ENCODE measurements at places on chromosomes 7 and 10.
A peak's percentile ranks its signal among the peaks of the same experiment; 100 is the strongest.

GRCh38 chr7:91355695-91356435 is 91.6 kb downstream of the FZD1 start:
- DNase-seq: no peak

DNA sequence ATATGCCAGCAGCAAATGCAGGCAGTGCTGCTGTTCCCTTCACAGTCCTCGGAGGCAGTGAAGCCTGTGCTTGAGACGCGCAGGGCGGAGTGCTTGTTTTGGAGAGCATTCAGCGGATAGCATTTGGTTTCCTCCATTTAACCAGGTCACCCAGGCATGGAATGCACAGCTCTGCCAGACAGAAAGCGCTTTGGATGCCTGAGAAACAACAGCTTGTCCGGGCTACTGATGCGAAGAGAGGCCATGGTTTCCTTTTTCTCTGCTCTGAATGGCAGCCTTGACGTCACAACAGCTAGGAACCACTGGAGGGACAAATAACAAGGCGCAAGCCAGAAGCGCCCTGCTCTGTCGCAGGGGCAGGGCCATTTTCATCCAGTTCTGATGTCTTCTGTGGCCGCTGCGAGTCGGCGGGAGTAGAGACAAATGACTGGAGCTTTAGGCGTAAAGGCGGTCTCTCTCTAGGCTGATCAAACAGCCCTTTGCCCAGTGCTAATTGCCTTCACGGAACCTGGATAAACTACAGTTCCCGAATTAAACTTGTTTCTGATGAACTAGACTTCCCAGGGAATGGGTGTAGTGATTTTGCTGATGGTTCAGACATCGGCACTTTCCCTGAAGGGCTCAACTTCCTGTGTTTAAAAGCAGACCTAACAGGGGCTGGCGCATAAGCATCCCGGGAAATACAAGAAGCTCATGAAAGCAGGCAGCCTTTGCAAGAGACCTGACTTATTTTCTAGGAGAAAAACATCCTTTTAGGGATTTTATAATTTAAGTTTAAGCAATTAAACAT is 187.6 kb upstream of the KLF14 start:
- DNase-seq: no peak

DNA sequence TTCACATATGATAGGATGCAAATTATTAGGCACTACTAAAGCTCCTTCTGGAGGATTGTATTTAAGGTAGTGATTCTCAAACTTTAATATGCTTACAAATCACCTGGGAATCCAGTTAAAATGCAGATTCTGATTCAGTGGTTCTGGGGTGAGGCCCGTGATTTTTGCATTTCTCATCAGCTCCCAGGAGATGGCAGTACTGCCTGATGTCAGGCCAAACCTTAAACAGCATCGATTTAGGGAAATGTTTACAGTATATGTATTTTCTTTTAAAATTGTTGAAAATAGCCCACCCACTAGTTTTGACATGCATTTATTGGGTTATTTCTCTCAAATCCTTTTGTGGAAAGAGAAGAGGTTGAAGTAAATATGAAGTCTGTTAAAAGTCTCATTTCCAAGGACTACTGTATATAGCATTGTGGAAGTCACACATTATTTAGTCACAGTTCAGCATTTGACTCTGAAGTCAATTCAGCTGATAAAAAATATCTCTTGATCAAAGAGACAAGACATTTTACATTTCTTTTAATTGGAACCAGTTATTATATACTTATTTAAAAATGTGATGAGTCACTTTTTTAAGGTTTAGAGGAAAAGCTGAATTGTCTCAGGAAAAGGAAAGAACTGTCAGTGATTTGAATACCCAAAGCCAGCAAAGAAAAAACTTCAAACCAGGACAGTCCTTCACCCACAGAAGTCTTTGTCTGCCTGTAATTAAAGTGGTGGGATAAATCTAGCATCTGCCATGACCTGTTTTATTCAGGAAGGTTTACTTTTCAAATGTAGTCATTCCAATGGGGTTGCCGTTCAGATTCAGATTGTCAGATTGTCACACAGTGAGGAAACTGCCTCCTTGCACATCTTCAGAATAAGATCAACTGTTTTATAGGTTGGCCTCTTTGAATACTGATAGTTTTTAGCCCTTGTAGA is 21.1 kb upstream of the HBP1 start:
- no peak for DNase-seq

GRCh38 chr10:43965033-43965917 is 316.6 kb upstream of the ZNF32 start:
- no peak for DNase-seq

- DNase-seq: no peak
These were observed 235.3 kb downstream of the CCDC3 start for GRCh38 chr10:12766223-12766622.

- no peak for DNase-seq
These were observed 68.8 kb upstream of the IFRD1 start for GRCh38 chr7:112381311-112382091.

DNA sequence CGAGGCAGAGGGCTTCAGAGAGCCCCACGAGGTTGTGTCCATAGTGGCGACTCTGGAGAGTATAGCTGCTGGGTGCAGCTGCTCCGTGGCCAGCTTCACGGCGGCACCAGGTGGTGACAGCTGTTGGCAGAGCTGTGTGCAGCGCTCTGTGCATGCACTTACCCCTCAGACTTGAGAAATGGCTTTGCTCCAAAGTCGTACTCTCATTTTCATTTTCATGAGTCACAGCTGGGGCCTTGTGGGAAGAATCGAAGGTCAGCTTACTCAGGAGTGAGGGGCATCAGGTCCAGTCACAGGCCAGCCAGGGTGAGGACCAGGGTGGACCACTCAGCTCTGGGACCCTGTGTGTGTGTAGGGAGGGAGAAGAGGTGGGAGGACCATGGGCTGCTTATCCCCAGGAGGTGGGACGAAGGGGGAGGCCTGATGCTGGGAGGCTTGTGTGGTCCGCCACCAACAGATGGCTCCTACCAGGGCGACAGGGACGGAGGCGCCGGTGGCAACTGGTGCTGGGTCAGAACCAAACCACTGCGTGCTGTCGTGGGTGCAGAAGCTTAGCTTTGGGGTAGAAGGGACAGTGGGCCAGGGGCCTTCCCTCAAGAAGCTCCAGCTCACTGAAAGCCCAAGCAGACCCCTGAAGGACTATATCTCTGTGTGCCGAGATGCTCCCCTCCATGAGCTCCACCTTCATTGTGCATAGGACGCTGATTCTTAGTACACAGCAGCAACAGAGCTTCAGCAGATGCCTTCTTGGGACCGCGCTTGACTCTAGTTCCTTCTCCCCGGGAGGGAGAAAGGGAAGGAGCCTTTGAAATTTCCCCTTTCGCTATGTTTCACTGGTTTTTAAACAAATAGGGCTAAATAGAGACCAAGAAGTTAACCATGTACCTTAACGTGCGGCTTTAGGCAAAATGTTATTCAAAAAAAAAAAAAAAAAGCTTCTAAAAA is 225.0 kb downstream of the CELF2 start:
- peak; percentile 34 for DNase-seq

GRCh38 chr10:59627366-59628018 is 82.2 kb downstream of the SLC16A9 start:
- no peak for DNase-seq

GRCh38 chr10:102534333-102534732 is 30.6 kb downstream of the SUFU start:
- no peak for DNase-seq

DNA sequence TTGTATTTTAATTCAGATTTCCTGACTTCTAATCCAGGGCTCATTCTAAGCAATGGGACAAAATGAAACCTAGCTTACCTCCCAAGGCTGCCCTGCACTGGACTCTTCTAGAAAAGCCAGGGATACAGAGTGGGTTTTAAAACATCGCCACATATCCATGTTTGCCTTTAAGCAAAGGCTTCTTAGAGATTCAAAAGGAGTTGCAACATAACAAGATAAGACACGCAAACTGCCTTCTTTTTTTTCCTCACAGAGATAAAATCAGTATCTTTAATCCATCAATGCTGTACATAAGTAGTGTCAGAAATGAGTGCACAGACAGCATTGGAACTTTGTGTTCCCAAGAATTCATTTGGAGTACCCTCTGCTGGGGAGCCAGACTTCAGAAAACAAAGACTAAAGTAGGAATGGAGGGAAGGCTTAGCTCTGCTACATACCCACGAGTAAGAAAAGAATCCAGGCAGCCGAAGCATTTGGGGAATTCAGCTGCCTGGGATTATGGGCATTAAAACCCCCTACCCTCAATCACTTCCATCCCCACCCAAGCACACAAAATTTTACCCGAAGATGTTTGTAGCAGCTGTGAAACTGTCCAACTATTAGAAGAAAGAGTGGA is 427.8 kb downstream of the ARL4A start:
- no peak for DNase-seq

- no peak for DNase-seq
These were observed 653.7 kb upstream of the SEMA3D start for GRCh38 chr7:85840554-85840953.

DNA sequence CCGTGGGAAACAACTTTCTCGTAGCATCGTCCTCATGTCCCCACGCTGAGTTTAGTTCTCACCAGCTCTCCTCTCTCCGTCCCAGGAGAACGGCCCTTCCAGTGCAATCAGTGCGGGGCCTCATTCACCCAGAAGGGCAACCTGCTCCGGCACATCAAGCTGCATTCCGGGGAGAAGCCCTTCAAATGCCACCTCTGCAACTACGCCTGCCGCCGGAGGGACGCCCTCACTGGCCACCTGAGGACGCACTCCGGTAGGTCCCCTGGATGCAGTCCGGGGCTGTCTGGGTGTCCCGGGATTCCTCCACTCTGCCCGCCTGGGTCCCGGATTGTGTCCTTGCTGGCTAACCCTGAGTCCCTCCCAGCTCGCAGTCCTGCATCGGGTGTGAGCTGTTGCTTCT is 67.7 kb downstream of the FIGNL1 start:
- DNase-seq: no peak

GRCh38 chr10:16845248-16845647 is 28.0 kb upstream of the RSU1 start:
- no peak for DNase-seq

DNA sequence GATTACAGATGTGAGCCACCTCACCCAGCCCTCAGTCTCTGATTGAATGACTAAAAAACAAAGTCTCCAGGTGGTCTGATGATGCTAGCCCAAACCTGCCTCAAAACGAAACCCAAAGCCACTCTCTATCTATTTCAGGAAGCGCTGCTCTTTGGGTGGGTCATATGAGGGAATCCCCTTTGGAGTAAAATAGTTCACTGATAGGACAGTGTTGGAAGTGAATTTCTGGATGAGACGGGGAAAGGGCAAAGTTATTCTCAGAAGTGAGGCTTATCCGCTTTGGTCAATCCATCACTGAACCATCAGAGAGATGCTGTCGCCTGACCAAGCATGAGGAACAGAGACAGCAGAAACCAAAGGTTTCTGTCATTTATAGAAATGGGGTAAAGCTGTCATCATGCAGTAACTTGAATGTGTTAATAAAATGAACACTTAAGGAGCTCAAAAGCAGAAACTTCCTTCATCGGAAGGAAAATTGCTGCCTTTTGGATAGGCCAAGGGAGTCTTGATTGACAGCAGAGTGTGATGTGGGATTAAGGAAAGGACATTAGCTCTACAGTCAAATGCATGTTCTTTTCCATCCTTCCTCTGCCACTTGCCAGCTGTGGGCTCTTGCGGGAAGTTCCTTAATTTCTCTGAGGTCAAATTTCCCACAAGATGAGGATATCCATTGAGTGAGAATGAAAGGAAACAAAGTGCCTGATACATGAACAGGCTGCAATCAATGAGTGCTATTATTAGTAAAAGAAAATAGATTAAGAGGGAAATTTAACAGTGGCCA is 64.9 kb upstream of the C1QL3 start:
- DNase-seq: no peak

- no peak for DNase-seq
These were observed 8.7 kb downstream of the KPNA7 start for GRCh38 chr7:99199226-99199625.

DNA sequence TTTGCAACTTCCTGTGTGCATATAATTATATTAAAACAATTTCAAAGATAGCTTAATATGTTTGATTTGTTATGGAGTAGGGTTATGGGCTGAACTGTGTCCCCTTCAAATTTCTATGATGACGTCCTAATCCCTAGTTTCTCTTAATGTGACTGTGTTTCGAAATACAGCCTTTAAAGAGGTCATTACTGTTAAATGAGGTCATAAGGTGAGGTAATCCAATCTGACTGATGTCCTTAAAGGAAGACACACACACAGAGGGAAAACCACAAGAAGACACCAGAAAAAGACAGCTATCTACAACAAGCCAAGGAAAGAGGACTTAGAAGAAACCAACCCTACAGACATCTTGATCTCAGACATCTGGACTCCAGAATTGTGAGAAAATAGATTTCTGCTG is 407.4 kb downstream of the MAGI2 start:
- no peak for DNase-seq

DNA sequence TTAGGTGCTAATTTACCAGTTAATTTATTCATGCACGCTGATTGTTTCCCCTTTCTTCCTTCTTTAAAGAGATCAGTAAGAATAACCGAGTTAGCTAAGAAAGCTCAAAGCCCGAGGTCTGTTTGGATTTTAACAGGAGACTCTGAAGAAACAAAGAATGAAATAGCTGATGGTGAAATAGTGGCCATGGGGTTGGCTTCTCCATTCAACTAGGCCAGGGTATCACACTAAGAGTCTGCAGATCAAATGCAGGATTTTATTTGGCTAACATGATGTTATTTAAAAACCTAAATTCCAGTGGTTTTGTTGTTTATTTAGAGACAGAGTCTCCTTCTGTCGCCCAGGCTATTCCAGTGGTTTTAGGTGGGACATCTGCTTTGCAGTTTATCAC is 65.2 kb upstream of the SYPL1 start:
- no peak for DNase-seq

GRCh38 chr7:121003986-121004685 is 15.6 kb downstream of the CPED1 start:
- DNase-seq: no peak

DNA sequence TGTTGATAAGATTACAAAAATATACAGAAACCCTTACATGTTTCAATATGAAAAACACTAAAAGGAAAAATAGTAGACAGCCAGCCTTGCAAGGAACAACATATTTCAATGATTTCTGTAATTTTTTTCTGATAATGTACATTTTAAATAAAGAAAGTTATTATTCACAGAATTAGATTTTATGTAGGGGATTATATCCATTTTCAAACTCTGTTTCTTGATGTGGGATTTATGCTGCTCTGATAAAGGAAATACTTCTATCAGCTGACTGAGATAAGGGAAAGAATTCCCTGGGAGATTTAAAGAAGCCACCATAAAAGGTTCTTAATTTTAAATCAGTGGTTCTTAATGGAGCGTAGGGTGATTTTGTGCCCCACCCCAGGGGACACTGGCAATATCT is 180.4 kb downstream of the ADAM12 start:
- DNase-seq: no peak

- no peak for DNase-seq
These were observed 40.5 kb downstream of the AMZ1 start for GRCh38 chr7:2728316-2729030.

- no peak for DNase-seq
These were observed 23.9 kb downstream of the OPALIN start for GRCh38 chr10:96334616-96335526.

- DNase-seq: no peak
These were observed 50.6 kb upstream of the FZD9 start for GRCh38 chr7:73382934-73383503.

GRCh38 chr7:2926120-2926895 is 82.2 kb upstream of the GNA12 start:
- DNase-seq: no peak
